ENCODE measurements at places on chromosomes 7 and 10.

GRCh38 chr7:18927134-18927533 lies 190.3 kb downstream of the TWIST1 start:
- DNase-seq, result no peak

- DNase-seq, result peak; percentile 44
Observed at GRCh38 chr10:80186364-80187012, 18.8 kb downstream of the ANXA11 start.

DNA sequence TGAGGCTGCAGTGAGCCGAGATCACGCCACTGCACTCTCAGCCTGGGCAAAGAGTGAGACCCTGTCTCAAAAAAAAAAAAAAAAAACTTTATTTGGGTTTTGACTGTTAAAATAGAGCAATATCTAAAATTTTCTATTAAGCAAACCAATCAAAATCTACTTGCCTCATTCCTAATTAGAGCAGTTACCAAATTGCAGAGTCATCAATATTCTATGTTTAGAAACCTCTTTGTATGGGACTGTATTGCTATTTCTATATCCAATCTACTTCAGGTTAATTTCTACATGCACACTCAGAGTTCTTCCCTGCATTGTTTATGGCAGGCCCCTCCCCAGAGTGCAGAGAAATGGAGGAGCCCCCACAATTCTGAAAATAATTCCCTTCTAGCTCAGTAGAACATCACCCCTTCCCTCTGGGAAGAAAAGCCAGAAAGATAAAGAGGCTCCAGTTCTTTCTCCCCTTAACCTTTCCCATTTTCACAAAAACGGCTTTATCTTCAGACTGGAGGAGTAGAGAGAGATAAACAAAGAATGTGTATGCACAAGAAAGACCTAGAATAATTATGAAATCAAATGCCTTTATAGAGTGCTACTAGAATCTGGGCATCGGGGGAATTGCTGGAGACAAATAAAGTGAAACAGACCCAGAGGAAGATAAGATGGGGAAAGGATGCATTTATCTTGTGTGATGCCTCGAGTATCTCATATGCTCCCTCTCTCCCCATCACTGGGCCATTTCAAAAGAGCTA lies 17.9 kb downstream of the SCRN1 start:
- no peak for DNase-seq

DNA sequence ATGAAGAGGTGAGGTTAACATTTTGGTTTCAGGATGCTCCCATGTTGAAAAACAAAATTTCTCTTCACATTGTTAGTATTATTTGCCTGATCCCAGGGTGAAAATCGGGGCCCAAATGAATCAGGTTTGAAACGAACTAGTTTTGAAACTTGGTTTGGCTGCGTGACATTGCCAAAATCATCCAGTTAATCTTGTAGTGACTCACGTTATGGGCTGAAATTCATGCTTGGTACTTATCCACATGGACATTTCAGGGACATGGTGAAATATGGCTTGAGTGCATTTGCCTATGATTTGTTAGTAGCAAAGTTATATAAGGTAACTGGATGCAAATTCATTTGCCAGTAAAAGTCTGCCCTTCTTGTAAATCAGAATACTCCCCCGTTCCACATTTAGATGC lies 97.3 kb downstream of the CFAP58 start:
- DNase-seq, result no peak

GRCh38 chr10:6669269-6669859 lies 89.3 kb upstream of the PRKCQ start:
- peak; percentile 47 for DNase-seq

- DNase-seq, result no peak
Observed at GRCh38 chr7:114414156-114415063, at the start of gene FOXP2. Gene FOXP2 (plus strand): TSS chr7:114414815. CDS start chr7:114426512, 11,697 bp downstream.

DNA sequence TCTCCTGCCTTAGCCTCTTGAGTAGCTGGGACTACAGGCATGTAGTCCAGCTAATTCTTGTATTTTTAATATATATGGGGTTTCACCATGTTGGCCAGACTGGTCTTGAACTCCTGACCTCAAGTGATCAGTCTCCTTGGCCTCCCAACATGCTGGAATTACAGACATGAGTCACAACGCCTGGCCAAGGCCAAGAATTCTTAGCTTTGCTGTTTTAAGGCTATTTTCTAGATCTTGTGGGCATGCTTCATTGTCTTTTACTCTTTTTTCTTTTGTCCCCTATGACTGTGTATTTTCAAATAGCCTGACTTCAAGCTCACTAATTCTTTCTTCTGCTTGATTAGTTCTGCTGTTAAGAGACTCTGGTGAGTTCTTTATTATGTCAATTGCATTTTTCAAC lies 56.4 kb upstream of the TAS2R16 start:
- no peak for DNase-seq

DNA sequence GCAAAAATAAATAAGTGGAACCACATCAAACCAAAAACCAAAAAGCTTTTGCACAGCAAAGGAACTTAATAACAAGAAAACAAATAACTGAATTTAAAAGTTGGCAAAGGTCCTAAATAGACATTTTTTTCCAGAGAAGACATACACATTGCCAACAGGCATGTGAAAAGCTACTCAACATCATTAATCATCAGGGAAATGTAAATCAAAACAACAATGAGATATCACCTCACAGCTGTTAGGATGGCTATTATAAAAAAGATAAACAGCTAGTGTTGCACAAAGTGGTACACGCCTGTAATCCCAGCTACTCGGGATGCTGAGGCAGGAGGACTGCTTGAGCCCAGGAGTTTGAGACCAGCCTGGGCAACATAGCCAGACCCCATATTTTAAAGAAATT lies 2.2 kb upstream of the SUN3 start:
- DNase-seq, result no peak

GRCh38 chr7:115654384-115655214 lies 376.0 kb downstream of the TFEC start:
- DNase-seq, result no peak

DNA sequence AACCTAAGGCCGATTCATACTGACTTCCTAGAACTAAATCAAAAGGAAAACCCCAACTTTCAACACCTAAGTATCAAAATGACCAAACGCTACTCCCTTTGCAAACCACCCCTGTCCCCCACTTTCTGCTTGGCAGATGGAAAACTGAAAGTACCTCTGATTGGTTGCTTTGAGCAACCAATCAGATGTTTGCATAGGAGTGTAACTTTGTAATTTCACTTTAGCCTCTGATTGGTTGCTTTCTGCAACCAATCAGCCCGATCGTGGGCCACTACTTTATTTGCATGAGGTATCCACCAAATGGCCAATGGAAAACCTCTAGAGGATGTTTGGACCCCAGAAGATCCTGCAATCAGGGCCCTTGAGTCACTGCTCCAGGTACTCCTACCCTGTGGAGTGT lies 12.3 kb upstream of the SNX10 start:
- peak; percentile 82 for DNase-seq

DNA sequence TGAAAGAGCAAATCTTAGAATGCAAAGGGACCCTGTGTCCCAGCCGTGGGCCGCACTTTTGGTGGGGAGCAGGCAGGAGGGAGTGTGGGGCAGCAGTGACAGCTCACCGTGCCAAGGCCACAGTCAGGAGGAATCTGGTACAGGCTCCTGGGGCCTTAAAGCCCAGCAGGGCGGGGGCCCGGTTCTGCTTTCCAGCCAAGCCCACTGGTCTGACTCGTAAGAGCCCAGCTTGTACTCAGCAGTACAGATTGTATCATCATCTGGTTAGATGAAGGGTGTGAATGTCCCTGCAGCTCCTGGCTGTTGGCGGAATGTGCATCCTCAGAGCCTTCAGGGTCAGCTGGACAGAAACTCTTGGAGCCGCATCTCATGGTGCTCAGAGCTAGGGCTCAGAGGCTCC lies 30.5 kb upstream of the TRIM8 start:
- no peak for DNase-seq

- no peak for DNase-seq
Observed at GRCh38 chr7:34225193-34225592, 319.9 kb downstream of the BMPER start.

- no peak for DNase-seq
Observed at GRCh38 chr10:127524908-127525665, 24.0 kb upstream of the NPS start.

- DNase-seq, result no peak
Observed at GRCh38 chr10:77862595-77862994, 64.0 kb downstream of the DLG5 start.

DNA sequence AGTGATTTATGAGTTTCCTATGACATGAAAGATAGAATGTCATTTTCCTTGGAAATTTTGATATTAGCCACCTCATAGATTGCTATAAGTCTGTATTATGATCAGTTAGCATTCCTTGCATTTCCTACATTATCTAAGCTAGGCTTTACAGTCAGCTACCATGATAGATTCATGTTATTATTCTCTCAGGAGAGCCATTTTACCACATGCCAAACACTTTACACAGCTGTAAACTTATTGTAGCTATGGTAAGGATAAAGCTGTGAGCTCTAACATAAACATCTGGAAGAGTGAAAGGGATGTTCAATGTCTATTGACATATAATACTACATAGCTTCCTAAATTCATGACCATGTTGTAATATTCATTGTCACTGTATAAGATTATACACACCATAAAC lies 608.0 kb downstream of the PHTF2 start:
- DNase-seq, result no peak

DNA sequence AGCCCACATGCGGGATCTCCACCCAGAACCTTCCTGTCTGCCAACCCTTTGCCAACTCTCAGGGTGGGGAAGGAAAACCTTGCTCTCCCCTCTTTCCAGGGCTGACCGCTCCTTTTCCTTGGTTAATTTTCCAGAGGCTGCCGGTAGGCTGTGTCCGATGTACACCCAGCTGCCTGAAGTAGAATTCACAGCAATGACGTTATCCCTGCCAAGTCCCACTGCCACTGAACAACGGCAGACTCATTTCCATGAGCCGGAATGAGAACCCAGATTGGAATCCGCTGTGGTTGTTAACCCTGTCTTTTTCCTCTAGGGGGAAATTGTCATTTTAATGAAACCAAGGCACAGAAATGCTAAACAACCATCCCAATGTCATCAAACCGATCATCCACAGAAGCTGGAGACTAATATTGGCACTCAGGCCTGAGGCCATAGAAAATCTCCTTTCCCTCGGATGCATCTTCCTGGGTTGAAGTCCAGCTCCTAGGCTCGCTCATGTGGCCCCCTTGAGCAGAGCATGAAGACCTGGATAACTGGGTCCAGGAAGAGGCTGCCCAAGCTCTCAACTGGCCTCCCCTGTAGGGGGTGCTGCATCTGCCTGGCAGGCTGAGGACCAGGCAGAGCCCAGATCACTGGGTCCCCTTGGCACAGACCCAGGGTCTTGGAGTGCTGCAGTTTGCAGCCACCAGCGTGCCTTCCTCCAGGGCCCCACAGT lies 30.4 kb downstream of the KLRG2 start:
- no peak for DNase-seq

- no peak for DNase-seq
Observed at GRCh38 chr7:121610243-121610642, 214.1 kb upstream of the FAM3C start.

GRCh38 chr10:9262770-9263169 lies 1208.3 kb downstream of the GATA3 start:
- DNase-seq, result no peak

DNA sequence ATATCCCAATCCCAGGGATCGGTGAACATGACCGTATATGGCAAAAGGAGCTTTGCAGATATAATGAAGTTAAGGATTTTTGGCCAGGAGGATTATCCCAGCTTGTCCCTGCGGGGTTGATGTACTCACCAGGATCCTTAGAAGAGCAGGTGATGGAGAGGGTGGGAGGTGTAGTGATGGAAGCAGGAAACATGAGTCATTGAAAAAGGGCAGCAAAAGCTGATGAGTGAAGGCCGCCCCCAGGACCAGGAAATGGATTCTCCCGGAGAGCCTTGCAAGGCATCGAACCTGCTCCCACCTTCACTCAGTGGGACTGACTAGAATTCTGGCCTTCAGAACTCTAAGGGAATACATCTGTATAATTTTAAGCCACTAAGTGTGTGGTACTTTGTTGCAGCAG lies 5.2 kb upstream of the NUPR2 start:
- DNase-seq, result no peak

GRCh38 chr10:131049016-131049415 lies 262.5 kb downstream of the TCERG1L start:
- no peak for DNase-seq

DNA sequence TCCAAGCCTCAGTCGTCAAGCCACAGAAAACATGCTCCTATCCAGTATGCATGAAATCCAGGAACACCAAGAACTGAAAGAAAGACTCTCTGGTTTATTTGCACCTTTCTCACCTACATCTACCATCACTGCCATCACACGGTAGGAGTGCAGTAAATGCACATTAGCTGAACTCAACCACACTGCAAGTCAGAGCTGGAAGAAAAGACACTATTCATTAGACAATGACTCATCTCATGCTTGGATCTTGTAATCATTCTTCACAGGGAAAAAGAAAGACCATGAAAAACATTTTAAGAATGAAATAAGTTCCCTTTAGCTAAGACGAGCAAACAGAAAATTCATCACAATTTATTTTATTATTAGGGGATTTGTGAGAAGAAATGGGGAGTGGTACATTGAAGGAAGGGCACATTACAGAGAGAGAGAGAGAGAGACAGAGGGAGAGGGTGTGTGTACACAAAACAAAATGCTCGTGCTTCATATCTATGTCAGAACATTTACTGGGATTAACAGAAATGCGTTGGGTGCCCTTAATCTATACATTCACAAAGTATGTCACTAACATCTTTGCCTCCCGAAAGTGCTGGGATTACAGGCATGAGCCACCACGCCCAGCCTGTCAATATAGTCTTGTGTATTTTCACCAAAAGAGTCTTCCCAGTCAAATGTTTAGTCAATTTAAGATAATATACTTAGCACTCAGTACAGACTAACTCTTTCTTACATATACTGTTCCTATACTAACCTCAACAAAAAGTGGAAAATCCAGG lies 324.9 kb downstream of the PARD3 start:
- DNase-seq, result no peak

Measured in inflammatory macrophage treated with lipopolysaccharide for 4 hours (primary cell).